Activated CD4-positive, alpha-beta T cell treated with anti-CD3 and anti-CD28 coated beads, Interleukin-2, amount 50 U/mL, for 24 hours (primary cell): ENCODE measurements at places on chromosomes 11 and 22.

GRCh38 chr11:95584180-95584579, 205.4 kb downstream of the FAM76B start:
- DNase-seq: no peak

- DNase-seq: no peak
These were observed 54.0 kb upstream of the SEZ6L start for GRCh38 chr22:26115266-26115665.

DNA sequence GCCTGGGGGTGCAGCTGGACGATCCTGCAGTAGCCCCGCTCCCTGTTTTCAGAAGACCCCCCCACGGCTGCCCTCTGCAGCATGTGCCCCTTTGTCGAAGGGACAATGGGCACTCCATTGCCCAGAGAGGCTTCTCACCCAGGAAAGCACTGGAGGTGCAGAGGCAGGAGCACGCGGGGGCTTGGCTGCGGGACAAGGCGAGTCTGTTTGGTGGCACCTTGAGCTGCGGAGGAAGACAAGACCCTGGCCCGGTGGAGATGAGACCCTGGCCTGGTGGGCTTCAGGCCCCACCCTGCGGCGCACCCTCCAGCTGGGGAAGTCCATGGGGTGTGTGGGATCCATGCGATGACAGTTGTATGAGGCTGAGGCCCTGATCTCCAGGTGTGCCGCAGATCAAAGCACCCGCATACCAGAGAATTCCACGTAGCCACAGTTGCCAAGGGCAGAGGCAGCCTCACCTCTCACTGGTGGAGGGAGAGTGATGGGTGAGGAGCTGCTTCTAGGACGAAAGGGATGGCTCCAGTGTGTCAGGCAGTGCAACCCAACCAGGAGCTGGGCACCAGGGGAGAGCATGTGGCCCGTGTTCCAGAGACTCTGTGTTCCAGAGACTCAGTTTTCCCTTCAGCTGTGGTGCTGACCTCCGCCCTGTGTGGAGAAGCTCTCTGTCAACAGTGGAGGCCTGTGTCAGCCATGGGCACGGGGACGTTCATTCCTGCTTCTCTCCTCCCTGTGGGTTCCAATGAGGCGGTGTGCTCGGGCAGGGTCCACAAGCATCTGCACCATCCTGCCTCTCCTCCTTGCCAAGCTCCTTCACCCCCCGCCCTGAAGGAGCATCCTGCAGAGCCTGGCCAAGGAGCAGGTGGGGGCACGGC, 10.0 kb downstream of the TBX1 start:
- no peak for DNase-seq

GRCh38 chr11:10268746-10269488, 25.1 kb downstream of the SBF2 start:
- DNase-seq: no peak

DNA sequence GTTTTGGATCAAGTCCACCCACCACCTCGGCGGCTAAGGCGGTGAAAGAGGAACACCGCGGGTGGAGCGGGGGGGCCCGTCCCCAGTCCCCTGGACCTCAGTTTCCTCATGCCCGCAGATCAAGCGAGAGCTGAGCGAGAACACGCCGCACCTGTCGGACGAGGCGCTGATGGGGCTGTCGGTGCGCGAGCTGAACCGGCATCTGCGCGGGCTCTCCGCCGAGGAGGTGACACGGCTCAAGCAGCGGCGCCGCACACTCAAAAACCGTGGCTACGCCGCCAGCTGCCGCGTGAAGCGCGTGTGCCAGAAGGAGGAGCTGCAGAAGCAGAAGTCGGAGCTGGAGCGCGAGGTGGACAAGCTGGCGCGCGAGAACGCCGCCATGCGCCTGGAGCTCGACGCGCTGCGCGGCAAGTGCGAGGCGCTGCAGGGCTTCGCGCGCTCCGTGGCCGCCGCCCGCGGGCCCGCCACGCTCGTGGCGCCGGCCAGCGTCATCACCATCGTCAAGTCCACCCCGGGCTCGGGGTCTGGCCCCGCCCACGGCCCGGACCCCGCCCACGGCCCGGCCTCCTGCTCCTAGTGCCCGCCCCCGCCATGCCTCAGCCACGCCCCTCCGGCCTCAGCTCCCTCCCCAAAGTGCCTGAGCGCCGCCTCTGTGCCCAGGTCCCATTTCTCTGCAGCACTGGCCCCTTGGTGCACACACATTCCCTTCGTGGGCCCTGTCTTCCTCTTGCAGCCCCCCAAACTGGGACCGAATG, 12.7 kb downstream of the MAFF start:
- DNase-seq: no peak

DNA sequence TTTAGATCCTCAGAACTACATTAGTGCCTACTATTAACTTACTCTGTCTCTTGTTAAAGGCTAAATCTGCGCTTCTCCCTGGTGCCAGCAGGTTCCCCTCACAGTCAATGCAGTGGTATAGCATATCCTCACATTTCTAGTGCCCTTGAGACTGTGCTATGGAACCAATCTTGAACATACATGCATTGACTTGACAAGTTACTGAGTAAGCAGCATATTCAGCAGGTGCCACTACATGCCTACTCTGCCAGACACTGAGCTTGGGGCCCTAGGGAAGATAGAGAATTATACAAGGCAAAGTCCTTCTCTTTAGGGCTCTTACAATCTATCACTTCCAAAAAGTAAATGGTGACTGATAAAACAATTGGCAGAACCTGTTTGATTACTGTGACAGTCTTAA, 3.2 kb downstream of the FUT4 start:
- no peak for DNase-seq

- DNase-seq: no peak
These were observed 73.1 kb downstream of the CDKN1C start for GRCh38 chr11:2812371-2812991.

DNA sequence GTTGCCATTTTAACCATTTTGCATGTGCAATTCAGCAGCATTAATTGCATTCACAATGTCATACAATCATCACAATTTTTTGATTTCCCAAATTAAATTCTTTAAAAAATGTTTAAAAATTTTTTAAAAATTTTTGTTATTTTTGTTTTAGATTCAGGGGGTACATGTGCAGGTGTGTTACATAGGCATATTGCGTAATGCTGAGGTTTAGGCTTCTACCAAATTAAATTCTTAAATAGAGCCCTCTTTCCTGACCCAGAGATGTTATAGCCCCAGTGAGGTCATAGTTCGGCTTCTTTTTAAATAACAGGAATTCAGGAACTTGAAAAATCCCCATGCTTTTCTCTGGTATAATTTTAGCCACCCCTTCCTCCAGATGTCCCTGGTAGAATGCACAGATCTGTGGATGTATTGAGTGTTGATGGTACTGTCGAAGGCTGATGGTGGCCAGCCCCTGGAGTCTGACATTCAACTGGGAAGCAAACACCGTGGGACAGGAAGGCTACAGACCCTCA, 11.3 kb upstream of the AMPD3 start:
- DNase-seq: no peak

- no peak for DNase-seq
These were observed 4.8 kb downstream of the SLC35C1 start for GRCh38 chr11:45809456-45810395.

DNA sequence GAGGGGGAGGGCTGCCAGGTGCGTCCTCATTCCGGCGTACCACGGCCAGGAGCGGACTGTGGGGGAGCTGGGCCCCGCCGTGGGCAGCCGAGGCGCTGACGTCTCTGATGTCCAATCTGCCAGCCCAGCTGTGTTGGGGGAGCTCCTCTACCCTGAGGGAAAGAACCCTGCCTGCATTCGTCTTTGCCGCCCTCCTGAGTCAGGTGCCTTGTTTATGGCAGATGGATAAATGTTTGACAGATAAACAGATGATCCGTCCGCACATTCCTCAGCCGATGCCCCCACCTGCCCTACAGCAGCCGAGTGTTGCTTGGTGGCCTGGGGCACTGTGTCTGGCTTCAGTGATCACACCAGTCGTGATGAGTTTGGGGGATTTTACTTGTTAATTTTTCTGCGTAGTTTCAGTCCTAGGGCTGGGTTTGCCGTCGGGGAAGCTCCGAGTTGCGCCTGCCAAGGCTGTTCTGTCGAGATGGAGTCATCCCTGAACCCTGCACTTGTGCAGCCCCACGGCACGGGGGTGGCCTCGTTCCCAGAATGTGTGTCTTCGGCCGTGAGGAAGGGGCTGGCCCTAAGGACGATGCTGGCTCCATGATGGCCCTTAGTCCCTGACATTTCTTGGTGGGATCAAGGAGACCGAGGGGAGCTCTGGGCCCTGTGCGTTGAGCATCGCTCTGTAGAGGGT, 1083.9 kb downstream of the BRD1 start:
- DNase-seq: no peak

DNA sequence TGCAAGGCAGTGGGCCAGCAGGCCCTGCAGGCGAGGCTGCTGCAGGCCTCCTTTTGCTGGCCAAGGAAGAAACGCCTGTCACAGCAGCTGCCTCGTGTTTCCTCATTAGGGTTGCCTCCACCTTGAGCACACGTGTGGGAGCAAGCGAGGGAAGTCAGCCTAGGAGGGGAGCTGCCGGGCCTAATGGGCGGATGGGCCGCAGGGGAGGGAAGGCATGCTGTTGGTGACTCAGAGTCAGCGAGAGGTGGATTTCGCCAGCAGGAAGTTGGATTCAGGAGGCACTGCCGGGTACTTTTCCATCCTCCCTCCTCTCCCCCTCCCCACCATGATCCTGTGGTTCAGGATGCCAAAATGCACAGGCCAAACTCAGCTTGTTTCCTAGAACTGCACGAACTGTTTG, 498.7 kb downstream of the METTL15 start:
- DNase-seq: no peak

DNA sequence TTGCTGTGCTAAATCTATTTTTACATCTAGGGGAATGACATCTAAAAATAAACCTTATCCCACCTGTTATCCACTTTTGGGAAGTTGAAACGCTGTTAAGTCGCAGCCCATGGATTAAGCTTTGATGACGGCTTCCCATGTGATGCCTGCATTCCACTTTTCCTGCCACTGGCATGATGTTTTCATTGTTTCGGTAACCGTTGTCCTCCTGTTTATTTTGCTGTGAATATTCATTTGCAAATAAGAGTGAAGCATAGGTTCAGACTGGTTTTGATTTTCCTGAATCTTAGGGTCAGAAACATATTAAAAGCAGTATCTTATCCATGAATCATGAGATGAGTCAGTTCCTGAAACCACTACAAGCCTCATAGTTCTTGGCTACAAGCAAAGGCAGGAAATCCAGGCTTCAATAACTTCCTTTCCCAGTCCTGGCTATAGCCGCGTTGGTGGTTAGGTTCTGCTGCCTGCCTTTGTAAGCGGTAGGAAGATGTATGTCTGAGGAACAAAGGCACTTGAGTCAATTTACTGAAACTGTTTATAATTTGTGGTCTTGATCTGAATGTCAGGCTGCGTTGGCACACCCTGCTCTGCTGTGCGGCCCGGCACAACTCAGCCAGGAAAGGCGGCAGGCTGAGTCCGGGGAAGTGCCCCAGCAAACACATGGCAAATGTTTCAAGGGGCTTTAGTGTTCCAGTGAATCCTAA, 19.4 kb downstream of the TEAD1 start:
- DNase-seq: no peak

- DNase-seq: no peak
These were observed 4.9 kb downstream of the PPP6R2 start for GRCh38 chr22:50348058-50348457.

- DNase-seq: no peak
These were observed 827.1 kb downstream of the TBC1D22A start for GRCh38 chr22:47589271-47590250.

DNA sequence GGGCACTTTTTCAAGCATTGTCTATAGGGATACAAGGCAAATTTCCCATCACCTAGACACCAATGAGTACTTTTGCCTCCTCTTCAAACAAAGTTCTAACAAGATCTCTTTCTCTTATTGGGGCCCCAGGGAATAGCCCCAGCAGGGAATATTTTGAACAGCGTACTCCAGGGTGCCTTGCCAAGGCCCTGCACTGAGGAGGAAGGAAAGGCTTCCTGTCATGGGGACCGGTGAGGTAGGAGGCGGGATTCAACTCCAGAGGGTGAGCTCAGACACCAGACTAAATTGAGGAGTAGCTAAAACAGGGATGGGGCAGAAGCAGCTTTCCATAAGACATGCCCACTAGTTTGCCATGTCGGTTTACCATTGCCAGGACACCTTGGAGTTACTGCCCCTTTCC, 28.0 kb upstream of the OR56B4 start:
- DNase-seq: no peak

GRCh38 chr11:133362156-133362555, 170.1 kb downstream of the OPCML start:
- no peak for DNase-seq

DNA sequence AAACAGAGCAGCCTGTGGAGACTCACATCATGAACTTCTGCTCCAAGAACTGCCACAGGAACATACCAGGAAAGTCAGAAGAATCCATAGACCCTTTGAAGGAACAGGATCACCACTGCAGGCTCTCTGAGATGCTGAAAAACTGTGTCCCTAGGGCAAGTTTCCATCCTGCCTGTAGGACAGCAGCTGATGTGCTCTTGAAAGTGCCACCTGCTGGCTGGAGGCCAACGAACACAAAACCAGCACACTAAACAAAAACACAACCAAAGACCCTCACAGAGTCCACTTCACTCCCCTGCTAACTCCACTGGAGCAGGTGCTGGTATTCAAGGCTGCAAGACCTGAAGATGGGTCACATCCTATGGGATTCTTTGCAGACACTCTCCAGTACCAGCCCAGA, 12.0 kb upstream of the NXPE1 start:
- no peak for DNase-seq

- no peak for DNase-seq
These were observed 57.2 kb upstream of the ALDH3B2 start for GRCh38 chr11:67731583-67731982.

GRCh38 chr22:26267856-26268255, 98.6 kb downstream of the SEZ6L start:
- no peak for DNase-seq

DNA sequence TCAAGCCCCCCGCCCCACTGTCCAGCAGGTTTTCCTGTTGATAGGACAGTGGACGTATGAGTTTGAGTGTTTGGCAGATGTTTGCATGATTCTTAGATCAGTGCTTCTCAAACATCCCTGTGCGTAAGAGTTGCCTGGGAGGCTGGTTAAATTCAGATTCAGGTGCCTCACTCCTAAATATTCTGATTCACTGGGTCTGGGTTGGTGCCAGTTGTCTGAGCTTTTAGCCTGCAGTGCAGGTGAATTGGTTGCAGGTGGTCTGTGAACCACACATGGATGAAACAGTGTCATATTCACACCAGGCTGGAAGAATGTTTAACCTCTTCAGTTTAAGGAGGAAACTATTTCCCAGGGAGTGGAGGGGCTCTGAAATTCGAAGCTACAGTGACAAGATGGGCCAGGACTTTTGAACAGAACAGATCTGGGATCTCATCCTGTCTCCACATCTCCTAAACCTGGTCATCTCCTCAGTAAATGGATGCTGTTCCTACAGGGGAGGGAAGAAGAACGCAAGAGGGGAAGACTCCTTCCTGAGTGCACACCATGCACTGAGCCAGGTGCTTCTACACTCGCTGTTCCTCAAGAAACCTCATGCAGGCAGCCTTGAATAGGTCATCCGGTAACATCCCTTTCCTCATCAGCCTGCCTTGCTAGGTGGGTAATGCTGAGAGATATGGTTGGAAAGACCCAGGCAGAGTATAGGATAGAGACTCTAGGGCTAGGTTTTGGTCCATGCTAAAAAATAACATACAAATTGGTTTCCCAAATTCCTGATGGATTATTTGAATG, 47.8 kb downstream of the TEAD1 start:
- DNase-seq: no peak
